ENCODE measurements at places on chromosomes 6 and 20.

DNA sequence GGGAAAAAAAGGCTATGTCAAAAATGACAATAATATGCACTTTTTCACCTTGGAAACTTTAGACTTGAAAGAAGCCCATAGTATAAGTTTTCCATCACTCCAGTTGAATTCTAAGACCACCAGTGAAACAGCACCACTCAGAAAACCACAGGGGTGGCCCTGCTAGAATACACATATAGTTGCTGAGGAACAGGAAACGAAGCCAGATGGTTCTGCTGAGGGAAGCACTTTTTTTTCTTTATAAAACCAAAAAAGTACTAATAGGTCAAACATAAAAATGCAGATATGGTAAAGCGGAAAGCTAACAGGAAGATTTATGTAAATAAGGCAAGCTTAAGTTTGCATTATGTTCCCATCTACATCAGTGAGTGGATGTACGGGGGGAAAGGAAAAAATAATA, 303.9 kb downstream of the FOXC1 start:
- no peak for DNase-seq

DNA sequence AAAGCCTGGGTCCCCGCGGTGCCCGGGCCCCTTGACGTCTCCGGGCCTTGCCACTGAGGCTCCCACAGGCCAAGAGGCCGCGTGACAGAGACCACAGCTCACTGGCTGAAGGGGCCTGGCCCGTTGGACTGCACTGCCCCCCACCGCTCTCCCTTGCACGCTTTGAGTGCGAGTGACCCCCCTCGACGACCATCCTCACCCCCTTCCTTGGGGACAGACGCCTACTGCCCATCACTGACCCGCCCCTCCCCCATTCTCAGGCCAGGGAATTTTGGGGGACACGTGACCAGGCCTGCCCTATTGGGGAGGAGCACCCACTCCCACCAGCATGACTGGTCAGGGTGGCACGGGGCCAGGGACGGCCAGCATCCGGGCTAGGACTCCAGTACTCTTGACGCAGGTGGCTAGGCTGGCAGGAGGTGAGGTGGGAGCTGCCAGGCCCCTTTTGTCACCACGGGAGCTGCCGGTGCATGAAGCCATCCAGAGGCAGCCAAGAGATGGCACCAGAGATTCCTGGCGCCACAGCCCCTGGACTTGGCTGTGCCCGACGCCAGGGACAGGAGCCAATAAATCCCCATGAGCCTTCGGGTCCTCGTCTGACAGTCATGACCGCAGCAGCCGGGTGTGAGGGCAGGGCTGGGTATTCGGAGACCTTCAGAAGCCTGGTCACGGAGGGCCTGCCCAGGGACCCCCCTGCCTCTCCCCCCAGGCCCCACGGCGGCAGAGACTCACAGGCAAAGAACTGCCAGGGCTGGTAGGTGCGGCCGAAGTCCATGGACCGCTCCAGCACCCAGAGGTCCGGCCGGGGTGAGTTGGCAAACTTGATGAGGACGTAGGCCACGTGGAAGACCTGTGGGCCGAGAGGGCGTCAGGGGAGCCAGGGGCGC, 14.5 kb downstream of the LAMA5 start:
- DNase-seq = no peak

- no peak for DNase-seq
Measured at GRCh38 chr20:2116170-2116940, 14.7 kb downstream of the STK35 start.

GRCh38 chr6:143112084-143112768, 51.5 kb downstream of the AIG1 start:
- no peak for DNase-seq

GRCh38 chr20:35359335-35359950, 52.3 kb downstream of the UQCC1 start:
- DNase-seq = no peak

GRCh38 chr6:10449751-10450150, 34.9 kb upstream of the TFAP2A start:
- DNase-seq = no peak

GRCh38 chr6:814378-815347, 121.7 kb upstream of the EXOC2 start:
- DNase-seq = no peak

Measured in CD4-positive, alpha-beta T cell treated with Interleukin-17A for 1 hour (primary cell).